Left kidney (tissue), 8 donors: ENCODE measurements at places on chromosomes 1 and 21. TPM values are rescaled to one million over a fixed set of nuclear protein-coding genes. Genes with fewer than 3 reads are reported as not detected.

PAQR6 gene
- 6.0 TPM for polyA plus RNA-seq

RXRG gene
- polyA plus RNA-seq = 3.3 TPM

EFHD2 gene
- polyA plus RNA-seq = 9.2 TPM

HRNR gene
- 1.0 TPM for polyA plus RNA-seq

LTN1 gene
- 44.0 TPM for polyA plus RNA-seq

SHE gene
- 9.8 TPM for polyA plus RNA-seq

OR2T33 gene
- not detected for polyA plus RNA-seq

FAM151A gene
- polyA plus RNA-seq = 32.2 TPM

LYST gene
- 13.9 TPM for polyA plus RNA-seq

SLC37A1 gene
- 8.0 TPM for polyA plus RNA-seq

RAB13 gene
- 151 TPM for polyA plus RNA-seq

OR2AK2 gene
- not detected for polyA plus RNA-seq

ABCD3 gene
- 76.7 TPM for polyA plus RNA-seq

C1QB gene
- 5.3 TPM for polyA plus RNA-seq

TFF3 gene
- 3.0 TPM for polyA plus RNA-seq

HES4 gene
- polyA plus RNA-seq = 13.8 TPM

ACTN2 gene
- 0.37 TPM for polyA plus RNA-seq

HSD3B1 gene
- 0.78 TPM for polyA plus RNA-seq

ADAMTS5 gene
- polyA plus RNA-seq = 23.3 TPM

NCMAP gene
- 0.80 TPM for polyA plus RNA-seq

OR2T29 gene
- not detected for polyA plus RNA-seq

NEGR1 gene
- 4.9 TPM for polyA plus RNA-seq

CRABP2 gene
- 85.6 TPM for polyA plus RNA-seq

GJB5 gene
- polyA plus RNA-seq = 0.20 TPM

PLA2G4A gene
- polyA plus RNA-seq = 7.9 TPM

HMGCS2 gene
- 79.7 TPM for polyA plus RNA-seq

SMCP gene
- polyA plus RNA-seq = not detected

PRKCZ gene
- 29.7 TPM for polyA plus RNA-seq

GPR161 gene
- polyA plus RNA-seq = 21.7 TPM

NOL9 gene
- polyA plus RNA-seq = 28.3 TPM

OR1C1 gene
- polyA plus RNA-seq = 0.08 TPM

SPRR2B gene
- polyA plus RNA-seq = not detected

FAM89A gene
- 15.7 TPM for polyA plus RNA-seq

AJAP1 gene
- polyA plus RNA-seq = 0.68 TPM

EVA1C gene
- polyA plus RNA-seq = 2.4 TPM

CELA2B gene
- 0.43 TPM for polyA plus RNA-seq

SHISA4 gene
- polyA plus RNA-seq = 11.8 TPM

RABGAP1L gene
- polyA plus RNA-seq = 28.0 TPM

OLFML2B gene
- polyA plus RNA-seq = 8.5 TPM

ADCY10 gene
- 0.83 TPM for polyA plus RNA-seq

SH2D1B gene
- 0.13 TPM for polyA plus RNA-seq

BMP8B gene
- polyA plus RNA-seq = 2.0 TPM

ADGRL4 gene
- polyA plus RNA-seq = 22.0 TPM

TSPAN1 gene
- polyA plus RNA-seq = 50.1 TPM

FOXD2 gene
- 6.1 TPM for polyA plus RNA-seq

TGFBR3 gene
- polyA plus RNA-seq = 112 TPM

RYR2 gene
- polyA plus RNA-seq = 3.0 TPM

ZSWIM5 gene
- 9.6 TPM for polyA plus RNA-seq

FAM110D gene
- polyA plus RNA-seq = 0.63 TPM

NBPF6 gene
- not detected for polyA plus RNA-seq

DYRK3 gene
- polyA plus RNA-seq = 8.0 TPM

SLC44A5 gene
- 16.4 TPM for polyA plus RNA-seq

ASPM gene
- 38.6 TPM for polyA plus RNA-seq

SAMD11 gene
- 45.7 TPM for polyA plus RNA-seq

NKAIN1 gene
- polyA plus RNA-seq = 3.4 TPM
